ENCODE measurements at places on chromosomes 4 and X.
A peak's percentile ranks its signal among the peaks of the same experiment; 100 is the strongest.

- DNase-seq = no peak
Observed at GRCh38 chrX:19904778-19905367, 17.5 kb upstream of the SH3KBP1 start.

DNA sequence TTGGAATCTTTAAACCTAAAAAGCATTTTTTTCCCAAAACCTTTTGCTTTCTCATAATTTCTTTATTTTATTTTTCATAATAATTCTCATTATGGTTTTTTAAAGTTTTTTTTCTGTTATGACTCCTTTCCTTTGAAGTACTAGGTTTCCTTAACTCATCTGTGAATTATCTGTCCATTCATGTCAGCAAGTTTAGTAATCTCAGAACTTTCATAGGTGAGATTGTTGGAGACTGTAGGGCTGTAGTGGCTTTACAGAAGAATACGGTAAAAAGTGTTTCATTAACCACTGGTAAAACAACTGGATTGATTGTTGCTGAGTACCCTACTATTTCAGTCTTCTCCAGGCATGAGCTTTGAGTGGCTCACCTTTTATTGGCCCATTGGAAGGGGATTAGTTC is 361.7 kb upstream of the PPP1R2C start:
- no peak for DNase-seq

- no peak for DNase-seq
Observed at GRCh38 chr4:114137984-114138383, 158.5 kb upstream of the ARSJ start.

GRCh38 chr4:75630937-75631329 is 605 bp upstream of the CDKL2 start:
- DNase-seq = no peak

GRCh38 chr4:82975792-82976191 is 34.8 kb downstream of the LIN54 start:
- DNase-seq = no peak

DNA sequence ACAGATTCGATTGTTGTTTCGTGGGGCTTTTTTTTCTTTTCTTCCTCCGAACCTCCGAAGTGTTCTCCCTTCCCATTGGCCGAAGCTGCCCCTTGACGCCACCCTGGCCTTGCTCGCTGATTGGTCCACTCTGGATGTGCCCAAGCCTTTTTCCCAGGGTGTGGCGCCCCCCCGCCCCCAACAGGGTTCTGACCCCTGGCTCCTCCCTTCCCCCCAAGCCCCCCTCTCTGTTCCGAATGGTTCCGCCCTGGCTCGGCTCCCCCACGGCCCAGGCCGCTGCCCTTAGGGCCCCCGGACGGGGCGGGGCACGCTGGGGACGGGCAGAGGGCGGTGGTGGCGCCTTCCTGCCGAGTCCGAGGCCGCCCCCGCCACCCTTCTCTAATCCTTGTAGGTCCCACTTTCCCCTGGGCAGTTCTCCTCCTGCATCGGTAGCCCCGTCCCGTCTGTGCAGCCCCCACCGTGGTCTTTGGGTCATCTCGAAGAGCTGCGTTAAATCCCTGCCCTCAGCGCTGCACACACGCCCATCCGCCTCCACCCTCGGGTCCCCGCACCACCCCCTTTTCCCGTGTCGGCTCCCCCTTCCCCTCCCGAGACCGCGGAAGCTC is 25.5 kb downstream of the UTP14A start:
- peak; percentile 78 for DNase-seq

- DNase-seq = no peak
Observed at GRCh38 chr4:10321931-10322330, 135.3 kb downstream of the ZNF518B start.

GRCh38 chr4:37243051-37243450 is 1.5 kb upstream of the NWD2 start:
- no peak for DNase-seq

- DNase-seq = peak; percentile 23
Observed at GRCh38 chrX:2576793-2577192, 76.0 kb upstream of the DHRSX start.

DNA sequence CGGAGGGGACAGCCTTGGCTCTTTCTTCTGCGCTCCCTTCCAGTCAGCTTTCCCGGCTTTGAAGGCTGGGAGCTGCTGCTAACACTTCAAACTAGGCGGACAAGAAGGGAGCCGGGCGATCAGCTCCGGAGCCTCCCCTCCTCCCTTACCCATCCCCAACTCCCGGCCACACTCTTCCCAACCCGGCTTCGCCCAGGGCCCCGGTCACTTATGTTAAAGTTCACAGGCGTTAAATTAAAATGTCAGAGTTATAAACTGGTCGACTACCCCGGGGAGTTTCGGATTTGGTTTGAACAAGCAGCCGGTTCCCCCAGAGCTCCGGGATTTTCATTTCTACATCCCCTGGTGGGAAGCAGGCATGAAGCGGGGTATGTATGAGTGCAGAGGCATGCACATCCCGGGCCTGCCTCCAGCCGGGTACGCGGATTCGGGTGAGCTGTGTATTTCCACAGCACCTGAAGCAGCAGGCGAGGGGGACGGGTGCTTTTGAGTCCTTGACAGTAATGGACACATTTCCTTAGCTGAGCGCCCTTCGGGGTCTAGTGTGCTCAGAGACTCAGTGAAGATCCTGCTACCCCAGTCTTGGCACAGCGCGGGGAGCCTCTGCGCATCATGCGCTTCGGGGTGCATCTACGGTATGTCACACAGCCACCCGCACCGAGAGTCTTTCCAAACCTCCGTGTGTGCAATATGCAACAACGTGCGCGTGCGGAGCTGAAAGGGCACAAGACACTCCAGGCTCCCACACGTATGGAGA is 880 bp downstream of the UNC5C start:
- DNase-seq = no peak

GRCh38 chr4:2399216-2399615 is 19.2 kb downstream of the ZFYVE28 start:
- DNase-seq = no peak

DNA sequence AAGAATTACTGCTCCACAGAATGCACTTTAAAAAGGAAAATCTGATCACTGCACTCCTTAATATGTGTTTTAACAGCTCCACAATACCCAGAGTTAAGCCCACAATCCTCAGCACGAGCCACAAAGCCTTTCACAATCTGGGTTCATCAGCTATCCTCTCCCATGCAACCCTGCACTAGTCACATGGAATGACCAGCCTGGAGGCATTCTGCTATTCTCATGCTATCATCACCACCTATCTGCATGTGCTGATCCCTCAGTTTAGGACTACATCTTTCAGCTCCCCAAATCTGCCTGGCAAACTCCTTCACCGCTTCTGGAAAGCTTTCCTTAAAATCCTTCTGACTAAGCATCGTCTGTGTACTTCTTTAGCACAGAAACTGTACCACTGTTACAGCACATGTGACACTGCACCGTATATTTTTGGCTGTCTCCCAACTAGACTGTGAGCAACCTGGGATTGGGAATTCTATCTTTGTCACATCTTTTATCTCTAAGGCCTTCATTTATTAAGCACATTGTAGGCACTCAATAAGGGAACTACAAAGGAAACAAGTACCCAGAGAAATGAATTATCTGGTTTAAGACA is 18.3 kb upstream of the EIF1AX start:
- no peak for DNase-seq
